ENCODE measurements at places on chromosomes 7 and 10.
A peak's percentile ranks its signal among the peaks of the same experiment; 100 is the strongest.

GRCh38 chr10:104234934-104235333 is 2.8 kb upstream of the CFAP43 start:
- no peak for DNase-seq

DNA sequence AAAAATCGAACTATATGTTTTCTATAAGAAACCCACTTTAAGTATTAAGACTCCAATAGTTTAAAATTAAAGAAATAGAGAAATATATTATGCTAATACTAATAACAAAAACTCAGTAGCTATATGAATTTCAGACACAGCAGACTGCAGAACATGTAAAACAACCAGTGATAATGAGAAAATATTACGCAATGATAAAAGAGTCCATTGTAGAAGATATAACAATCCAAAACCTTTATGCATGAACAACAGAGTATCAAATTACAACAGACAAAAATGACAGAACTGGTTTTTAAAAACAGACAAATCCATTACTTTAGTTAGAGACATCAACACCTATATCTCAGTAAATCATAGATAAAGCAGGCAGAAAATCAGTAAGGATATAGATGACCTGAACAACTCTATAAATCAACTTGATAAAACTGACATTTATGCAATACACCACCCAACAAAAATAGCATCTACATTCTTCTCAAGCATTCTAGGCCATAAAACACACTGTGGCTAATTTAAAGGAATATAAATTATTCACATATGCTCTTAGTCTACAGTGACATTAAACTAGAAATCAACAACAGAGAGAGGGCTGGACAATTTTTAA is 669.5 kb upstream of the GHITM start:
- DNase-seq, result no peak

DNA sequence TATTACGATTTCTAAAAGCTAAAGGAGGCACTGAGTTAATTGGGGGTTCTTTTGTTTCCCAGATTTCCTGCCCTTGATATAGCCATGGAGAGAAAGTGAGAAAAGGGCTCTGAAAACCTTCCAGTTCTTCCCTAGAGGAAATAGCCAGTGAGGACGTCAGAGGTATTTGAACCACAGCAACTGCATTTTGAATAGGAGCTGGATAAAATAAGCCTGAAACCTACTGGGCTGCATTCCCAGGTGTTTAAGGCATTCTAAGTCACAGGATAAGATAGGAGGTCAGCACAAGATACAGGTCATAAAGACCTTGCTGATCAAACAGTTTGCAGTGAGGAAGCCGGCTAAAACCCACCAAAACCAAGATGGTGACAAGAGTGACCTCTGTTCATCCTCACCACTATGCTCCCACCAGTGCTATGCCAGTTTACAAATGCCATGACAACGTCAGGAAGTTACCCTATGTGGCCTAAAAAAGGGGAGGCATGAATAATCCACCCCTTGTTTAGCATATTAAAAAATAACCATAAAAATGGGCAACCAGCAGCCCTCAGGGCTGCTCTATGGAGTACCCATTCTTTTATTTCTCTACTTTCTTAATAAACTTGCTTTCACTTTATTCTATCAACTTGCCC is 85.1 kb upstream of the FRMD4A start:
- no peak for DNase-seq

- no peak for DNase-seq
Observed at GRCh38 chr10:27391325-27391724, 112.8 kb upstream of the RAB18 start.

- DNase-seq, result no peak
Observed at GRCh38 chr7:92131764-92132330, 2.4 kb downstream of the CYP51A1 start.

DNA sequence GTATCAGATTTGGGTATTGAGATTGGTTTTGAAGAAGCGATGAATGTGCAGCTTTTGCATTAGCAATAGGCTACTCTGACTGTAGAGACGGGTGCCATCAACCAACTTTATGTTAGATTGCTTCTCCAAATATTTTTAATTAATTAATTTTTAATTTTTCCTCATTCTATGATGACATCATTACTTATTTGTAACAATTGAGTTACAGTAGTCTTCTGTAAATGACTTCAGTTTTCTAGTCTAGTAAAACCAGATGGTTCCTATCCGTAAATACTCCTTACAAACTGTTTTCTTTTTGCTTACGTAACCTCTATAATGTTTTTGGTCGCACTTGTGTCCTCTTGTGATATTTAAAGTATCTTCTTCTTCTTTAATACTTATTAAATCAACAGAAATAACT is 118.1 kb downstream of the ZNF736 start:
- DNase-seq, result no peak

GRCh38 chr10:103818765-103819374 is 36.5 kb downstream of the SH3PXD2A start:
- no peak for DNase-seq

DNA sequence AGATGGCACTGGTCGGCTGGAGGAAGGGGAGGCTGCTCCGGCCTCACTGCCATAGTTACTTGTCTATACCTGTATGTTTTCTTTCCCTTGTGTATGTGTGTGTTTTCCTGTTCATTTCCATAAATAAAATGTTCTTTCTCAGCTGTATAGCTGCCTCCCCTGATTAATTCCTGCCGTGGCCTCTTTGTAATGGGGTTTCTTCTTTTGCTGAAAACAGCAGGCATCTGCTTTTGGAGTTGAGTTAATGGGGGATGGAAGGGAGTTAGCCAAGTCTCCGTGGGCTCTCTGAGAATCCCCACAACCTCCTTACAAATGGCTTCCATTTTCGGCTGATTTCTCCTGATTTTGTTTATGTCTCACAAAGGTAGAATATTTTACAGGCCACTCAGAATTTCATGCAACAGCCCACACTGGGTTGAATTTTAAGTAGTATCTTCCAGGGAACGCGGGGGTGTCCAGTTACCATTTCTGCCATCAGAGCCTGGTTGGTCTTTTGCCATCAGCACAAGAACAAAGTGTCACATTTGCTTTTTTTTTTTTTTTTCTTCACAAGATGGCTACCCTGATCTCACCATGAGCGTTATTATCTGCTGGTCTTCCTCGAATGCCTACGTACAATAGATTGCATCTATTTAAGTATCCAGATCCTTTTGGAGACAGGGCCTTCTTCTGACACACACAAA is 88.1 kb upstream of the NRP1 start:
- no peak for DNase-seq

- DNase-seq, result no peak
Observed at GRCh38 chr7:142450695-142451094, 192.8 kb upstream of the PRSS58 start.

GRCh38 chr7:135333200-135333599 is 99.6 kb downstream of the STRA8 start:
- no peak for DNase-seq

DNA sequence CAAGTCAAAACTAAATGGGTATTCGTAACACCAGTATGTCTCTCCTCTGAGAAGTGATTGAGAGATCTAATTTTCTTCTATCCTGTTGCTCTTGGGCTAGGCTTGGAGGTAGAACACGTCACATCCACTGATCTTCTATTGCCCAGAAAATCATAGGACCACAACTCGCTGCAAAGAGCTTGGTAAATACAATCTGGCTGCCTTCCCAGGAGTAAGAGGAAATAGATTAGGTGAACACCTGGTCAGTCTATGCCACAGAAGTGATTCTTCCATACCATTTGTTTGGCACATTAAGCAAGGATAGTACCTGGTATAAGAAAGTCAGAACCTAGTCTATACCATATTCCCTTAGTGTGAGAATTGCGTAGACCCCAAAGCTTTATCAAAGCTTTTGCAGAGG is 129.3 kb upstream of the PHYHIPL start:
- DNase-seq, result no peak

- DNase-seq, result no peak
Observed at GRCh38 chr10:44971434-44971833, 7.2 kb downstream of the DEPP1 start.

GRCh38 chr10:29081951-29082685 is 206.8 kb upstream of the LYZL1 start:
- peak; percentile 47 for DNase-seq

GRCh38 chr10:29543715-29544114 is 91.1 kb downstream of the SVIL start:
- no peak for DNase-seq

DNA sequence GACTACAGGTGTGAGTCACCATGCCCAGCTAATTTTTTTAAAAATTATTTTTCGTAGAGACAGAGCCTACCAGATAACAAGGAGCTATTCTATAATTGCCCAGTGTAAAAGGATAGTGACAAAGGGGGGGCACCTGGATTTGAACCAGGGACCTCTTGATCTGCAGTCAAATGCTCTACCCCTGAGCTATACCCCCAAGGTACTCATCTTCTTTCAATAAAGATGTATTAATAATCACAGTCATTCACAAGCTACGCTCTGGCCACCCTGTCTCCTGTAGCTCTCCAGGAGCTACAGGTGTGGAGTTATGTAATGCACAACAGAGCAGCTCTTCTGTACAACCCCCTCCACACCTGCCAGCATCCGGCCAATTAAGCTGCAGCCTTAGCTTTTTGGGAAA is 83.5 kb downstream of the ZNF777 start:
- no peak for DNase-seq

DNA sequence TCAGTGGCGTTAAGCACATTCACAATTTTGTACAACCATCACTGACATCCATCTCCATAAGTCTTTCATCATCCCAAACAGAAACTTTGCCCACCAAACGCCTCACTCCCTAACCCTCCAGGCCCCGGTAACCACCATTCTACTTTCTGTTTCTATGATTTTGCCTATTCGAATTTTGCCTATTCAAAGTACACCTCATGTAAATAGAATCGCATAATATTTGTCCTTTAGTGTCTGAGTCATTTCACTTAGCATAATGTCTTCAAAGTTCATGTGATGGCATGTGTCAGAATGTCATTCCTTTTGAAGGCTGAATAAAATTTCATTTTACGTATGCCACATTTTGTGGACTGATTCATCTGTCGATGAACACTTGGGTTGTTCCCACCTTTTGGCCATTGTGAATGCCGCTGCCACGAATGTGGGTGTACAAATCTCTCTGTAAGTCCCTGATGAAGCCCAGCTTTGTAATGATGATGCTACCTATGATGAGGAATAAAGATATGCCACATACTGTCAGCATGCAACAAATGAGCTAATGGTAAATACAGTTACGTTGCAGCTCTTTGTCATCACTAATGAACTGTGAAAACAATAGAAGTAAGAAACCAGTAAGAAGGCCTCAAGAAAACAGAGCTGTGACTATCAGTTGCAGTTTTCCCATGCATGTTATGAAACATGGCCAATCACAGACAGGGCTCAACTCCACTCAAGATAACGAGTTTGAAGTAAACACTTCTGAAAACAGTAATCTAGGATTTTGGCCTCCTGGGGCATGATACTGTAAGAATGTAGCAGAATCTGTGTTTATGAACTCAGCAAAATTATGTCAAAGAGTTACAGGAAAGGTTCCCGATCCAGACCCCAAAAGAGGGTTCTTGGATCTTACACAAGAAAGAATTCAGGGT is 120.0 kb downstream of the ADAM12 start:
- no peak for DNase-seq

GRCh38 chr10:70480239-70480861 is 1.8 kb downstream of the PALD1 start:
- no peak for DNase-seq
